ENCODE measurements at places on chromosomes 12 and 14.

DNA sequence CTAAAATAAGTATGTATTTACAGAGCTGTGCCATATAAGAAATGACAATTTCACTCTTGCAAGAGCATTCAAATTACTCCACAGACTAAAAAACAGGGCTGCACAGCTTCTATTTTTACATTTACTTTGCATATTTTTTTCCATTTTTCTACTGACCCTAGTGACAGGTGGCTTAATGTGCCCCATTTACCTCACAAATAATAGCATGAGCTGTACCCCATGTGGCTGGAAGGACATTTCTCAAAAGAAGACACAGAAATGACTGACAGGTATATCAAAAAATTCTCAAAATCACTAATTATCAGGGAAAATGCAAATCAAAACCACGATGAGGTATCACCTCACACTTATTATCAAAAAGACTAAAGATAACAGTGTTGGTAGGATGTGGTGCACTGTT lies 1128.6 kb downstream of the SLC16A7 start:
- DNase-seq: no peak

DNA sequence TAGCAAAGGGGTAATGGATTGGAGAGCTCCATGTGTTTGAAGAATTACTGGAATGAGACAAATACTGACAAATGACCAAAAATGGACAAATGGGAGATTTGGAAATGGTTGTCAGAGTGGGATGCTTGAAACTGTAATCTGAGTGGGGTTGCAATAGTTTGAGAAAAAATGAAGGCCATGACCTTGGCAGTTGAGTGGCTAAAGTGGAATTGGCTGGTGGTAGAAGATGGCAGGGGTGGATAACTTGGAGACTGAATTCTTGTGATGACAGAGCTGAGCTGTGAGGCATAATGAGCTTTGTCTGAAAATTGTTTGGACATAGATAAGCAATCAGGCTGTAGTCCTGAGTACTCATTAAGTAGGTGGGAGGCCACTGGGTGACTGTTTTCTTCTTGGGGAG lies 222.5 kb upstream of the PRICKLE1 start:
- no peak for DNase-seq

DNA sequence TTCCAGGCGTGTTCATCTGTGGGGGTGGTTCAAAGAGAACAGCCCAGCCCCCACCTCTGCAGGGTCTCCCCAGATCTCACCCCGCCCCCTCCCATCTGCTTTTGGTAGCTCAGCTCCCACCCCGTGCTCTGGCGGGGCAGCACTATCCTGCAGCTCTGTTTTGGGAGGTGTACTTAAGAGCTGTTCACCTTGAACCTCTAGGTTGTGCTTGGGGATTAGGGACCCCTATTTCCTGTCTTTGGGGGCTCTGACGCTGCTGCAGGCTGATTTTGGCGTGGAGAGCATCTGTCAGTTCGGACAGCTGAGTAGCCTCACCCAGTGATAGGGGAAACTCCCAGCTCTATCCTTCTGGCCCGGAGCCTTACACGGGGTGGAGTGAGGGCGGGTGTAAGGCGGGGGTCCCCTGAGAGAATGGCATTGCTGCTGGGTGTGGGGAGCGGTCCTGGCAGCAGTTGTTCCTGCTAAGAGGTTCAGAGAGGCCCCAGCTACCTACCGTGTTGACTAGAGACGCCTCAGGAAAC lies 765 bp downstream of the TMEM120B start:
- no peak for DNase-seq

DNA sequence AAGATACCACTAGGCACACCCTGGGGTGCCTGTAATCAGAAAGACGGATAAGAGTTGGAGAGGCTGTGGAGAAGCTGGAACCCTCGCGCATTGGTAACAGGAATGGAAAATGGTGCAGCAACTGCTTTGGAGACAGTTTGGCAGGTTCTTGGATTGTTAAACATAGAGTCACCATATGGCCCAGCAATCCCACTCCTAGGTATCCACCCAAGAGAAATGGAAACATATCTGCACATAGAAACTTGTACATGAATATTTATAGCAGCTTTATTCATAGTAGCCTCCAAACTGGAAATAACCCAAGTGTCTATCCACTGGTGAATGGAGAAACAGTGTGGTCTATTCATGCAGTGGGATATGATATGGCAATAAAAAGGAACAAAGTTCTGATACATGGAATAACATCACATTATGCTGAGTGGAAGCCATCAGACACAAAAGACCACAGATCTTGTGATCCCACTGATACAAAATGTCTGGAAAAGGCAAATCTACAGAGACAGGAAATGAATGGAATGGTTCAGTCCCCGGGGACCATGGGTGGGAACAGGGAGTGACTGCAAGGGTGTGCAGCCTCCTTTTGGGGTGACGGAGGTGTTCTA lies 45.4 kb downstream of the JAG2 start:
- no peak for DNase-seq

- no peak for DNase-seq
Observed at GRCh38 chr12:46572644-46573346, 200.2 kb upstream of the SLC38A2 start.

- DNase-seq: no peak
Observed at GRCh38 chr12:87866578-87867292, 162.5 kb downstream of the C12orf50 start.

GRCh38 chr12:74689071-74689655 lies 151.5 kb downstream of the ATXN7L3B start:
- no peak for DNase-seq

- DNase-seq: no peak
Observed at GRCh38 chr12:115882936-115883335, 394.6 kb downstream of the MED13L start.

DNA sequence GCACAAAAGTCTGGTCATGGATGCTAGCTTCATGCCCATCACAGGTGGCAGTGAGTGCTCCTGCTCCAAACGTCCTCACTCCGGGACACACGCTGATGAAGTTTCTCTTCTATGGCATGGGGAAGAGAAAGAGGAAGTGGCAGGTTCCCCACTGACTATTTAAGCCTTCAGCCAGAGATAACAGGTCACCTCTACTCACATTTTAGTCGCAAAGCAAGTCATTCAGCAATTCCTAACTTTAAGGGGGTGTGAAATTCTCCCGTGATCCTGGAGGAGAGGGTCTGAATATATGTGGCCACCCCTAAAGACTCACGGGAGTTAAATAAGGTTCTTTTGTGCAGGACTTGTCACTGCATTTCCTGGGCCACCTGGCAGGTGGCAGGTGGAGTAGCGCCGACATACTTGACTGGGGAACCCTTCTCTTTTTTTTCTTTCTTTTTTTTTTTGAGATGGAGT lies 18.8 kb upstream of the RCOR1 start:
- DNase-seq: no peak

DNA sequence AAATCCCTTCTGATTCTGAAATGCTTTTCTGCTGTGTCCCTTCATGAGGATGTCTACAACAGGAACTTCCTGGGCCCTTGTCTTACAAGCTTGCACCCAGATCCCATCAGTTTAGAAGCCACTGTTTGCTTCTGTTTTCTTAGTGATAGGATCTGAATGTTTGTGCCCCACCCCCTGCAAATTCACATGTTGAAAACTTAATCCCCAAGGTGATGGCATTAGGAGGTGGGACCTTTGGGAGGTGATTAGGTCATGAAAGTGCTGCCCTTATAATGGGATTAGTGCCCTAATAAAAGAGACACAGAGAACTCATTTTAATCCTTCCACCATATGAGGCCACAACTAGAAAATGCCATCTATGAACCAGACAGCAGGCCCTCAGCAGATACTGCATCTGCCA lies 36.0 kb upstream of the GNPNAT1 start:
- no peak for DNase-seq
